Stimulated activated CD4-positive, alpha-beta T cell treated with anti-CD3 and anti-CD28 coated beads, Interleukin-1b, Interleukin-23, amount 100 ng/mL, for 4 hours (primary cell): ENCODE measurements at places on chromosomes 2 and 18.

DNA sequence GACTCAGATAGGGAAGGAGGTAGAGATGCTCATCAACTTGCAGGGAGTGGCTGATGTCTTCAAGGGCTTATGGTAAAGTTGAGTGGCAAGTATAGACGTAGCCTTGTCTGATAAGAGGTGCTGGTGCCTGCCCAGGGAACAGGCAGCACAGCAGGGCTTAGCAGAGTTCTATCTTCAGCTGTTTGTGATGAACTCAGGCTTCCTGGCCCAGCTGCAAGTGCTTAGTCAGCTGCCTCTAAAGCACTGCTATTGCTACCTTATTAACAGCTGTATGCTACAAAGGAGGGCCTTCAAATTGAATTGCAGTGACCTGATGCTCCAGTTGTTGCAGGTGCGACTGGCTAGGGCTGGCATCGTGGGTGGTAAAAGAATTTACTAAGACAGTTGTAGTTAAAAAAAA is 82.1 kb downstream of the TSN start:
- no peak for DNase-seq

GRCh38 chr2:115165529-115166109 is 723.2 kb downstream of the DPP10 start:
- DNase-seq = no peak

DNA sequence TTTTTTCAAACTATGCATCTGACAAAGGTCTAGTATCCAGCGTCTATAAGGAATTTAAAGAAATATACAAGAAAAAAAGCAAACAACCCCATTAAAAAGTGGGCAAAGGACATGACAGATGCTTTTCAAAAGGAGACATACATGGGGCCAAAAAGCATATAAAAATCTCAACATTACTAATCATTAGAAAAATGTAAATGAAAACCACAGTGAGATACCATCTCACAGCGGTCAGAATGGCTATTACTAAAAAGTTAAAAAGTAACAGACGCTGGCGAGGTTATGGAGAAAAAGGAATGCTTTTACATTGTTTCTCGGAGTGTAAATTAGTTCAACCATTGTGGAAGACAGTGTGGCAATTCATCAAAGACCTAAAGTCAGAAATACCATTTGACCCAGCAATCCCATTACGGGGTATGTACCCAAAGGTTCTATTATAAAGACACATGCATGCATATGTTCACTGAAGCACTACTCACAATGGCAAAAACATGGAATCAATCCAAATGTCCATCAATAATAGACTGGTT is 643.1 kb upstream of the LRRTM1 start:
- DNase-seq = no peak

DNA sequence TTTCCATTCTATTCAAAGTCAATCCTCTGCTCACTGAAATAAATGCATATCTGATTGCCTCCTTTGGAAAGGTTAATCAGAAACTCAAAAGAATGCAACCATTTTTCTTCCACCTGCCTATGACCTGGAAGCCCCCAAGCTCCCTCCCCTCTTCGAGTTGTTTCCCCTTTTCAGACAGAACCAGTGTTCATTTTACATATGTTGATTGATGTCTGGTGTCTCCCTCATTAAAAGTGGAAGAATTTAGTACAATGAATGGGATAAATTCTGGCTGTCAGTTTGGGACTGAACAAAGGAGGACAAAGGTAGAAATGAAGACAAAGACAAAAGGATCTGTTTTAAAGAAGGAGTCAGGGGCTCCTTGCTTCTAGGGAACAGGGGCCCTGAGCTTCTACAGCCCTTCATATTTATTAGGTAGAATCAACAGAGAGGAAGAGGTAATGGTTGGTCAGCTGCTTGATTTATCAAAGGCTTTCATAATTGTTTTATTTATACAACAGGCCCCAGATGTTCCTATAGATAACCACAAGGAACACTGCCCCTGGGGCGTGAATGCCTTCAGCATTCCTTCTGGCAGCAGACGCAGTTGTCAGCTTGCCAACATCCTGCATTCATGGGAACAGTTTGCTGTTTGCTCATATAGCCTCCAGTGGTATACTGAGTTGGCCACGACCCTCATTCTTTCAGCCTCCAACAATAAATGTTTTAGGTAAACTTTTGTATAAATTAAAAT is 949.8 kb upstream of the LRATD1 start:
- DNase-seq = no peak

GRCh38 chr2:222864296-222864695 is 3.5 kb downstream of the ACSL3 start:
- DNase-seq = no peak

- peak; percentile 14 for DNase-seq
These were observed 41.8 kb downstream of the TGFBRAP1 start for GRCh38 chr2:105287692-105288091.

- no peak for DNase-seq
These were observed 301.4 kb downstream of the TSN start for GRCh38 chr2:122056853-122057252.

GRCh38 chr2:55112229-55113031 is 62.2 kb upstream of the RTN4 start:
- no peak for DNase-seq

DNA sequence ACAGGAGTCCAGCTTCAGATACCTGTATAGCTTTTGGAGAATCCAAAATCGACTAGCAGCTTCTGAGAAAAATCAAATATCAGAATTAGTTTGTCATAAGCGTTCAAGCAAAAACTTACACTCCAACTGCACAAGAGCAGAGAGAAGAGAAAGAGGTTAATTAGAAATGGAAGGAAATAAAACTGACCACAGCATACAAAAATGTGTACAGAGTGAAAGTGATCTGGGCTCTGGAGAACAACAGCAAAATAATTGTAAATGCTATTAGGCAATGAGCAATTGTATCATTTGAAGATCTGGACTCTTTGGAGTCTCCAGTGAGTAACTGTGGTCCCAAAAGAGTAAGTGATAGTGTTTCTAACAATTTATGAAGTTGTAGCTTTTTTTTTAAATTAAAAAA is 867.3 kb downstream of the TRIB2 start:
- no peak for DNase-seq

- no peak for DNase-seq
These were observed 140.1 kb downstream of the MAIP1 start for GRCh38 chr2:200095436-200095835.

DNA sequence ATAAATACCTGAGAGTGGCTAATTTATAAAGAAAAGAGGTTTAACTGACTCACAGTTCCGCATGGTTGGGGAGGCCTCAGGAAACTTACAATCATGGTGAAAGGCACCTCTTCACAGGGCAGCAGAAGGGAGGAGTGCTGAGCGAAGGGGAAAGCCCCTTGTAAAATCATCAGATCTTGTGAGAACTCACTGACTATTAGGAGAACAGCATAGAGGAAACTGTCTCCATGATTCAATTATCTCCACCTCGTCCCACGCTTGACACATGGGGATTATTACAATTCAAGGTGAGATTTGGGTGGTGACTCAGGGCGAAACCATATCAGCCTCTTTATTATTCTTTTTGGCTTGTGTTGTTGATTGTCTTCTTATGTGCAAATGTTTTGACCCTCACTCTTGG is 76.2 kb downstream of the WDR7 start:
- DNase-seq = no peak

DNA sequence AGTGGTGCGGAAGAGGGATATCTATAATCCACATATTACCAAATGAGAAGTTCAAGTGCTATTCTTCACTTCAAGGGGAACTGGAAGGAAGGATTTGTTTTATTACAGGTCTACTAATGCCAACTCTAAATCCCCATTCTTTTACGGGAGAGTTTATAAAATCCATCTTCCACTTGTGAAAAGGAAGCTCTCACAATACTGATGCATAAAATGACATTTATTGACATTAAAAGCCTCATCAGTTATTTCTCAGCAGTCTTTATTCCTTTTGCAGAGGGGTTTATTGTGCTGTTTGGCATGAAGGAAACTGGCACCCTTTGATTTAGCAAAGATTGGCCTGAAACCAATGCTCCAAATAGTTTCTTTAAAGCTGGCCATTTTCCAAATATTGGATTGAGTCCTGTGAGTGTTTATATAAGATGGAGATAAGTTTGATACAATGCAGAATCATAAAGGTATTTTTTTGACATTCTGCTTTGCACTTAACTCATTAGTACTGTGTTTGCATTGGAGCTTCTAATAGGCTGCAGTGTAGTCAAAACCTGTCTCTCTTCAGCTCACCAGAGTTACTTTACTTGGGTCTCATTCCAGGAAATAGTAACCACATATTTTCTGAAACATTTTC is 26.6 kb downstream of the LRP1B start:
- DNase-seq = no peak

DNA sequence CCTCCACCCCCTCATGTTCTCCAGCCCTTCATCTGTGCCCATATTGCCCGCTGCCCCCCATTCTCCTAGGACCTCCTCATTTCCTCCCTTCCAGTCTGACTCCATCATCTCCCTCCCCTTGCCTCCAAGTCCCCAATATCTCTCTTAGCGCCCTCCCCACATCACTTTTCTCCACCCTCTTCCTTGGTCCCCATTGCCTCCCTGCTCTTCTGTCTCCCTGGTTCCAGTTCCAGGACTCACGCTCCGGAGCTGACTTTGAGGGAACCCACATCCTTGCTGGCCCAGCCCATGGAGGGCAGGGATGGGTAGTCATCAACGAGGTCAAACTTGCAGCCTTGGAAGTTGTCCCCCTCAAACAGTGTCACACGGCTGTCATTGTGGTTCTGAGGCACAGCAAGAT is 2.6 kb downstream of the CRYBA2 start:
- DNase-seq = no peak

GRCh38 chr18:9814431-9814830 is 71.3 kb upstream of the TXNDC2 start:
- no peak for DNase-seq

DNA sequence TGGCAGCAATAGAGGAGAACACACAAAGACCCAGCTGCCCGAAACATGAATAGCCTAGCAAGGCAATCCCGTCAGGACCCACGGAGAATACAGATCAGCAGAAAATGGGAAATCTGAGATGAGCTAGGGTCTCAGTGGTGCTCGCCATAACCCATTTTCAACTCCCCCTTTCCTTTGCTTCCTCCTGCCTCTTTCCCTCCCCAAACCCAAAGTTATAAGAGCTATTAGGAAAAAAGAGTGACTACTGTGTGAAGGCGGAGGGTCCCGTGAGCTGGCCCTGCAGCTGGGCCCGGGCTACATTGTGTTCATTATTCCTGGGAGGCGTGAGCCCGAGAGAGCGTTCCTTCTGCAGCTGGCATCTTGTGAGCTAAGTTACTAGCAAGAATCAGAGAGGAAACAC is 118.4 kb downstream of the PID1 start:
- DNase-seq = no peak

GRCh38 chr2:239012936-239013677 is 165.2 kb downstream of the TWIST2 start:
- DNase-seq = no peak

DNA sequence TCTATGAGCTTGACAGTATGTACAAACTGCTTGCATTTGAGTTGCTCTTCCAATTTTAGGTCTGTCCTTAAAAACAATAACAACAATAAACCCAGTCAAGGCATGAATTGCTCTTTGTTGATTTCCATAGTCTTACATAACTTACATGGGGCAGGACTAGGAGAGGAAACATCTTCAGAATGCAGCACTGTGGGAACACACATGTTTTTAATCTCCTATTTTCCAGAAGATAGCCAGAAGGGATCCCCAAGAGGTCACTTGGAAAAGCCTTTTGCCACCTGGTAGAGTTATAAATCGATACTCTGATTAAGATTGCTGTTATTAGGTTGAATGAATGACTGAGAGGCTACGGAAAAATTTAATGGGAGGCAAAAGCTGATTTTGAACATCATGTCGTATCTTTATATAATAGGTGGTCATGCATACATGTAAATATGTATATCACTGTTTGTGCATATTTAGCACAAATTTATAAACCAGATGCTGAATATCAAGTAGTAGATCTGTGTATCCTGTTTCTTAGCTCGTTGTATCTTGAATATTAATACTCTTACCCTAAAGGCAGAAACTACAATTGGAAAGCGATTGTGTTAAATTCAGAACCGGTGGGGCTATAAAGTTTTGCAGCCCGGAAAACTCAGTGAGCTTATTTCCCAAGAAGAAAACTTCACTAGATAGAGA is 479.4 kb upstream of the TCF4 start:
- no peak for DNase-seq

- no peak for DNase-seq
These were observed 531.9 kb downstream of the IRS1 start for GRCh38 chr2:226267516-226268289.

- DNase-seq = no peak
These were observed 113.8 kb downstream of the CTAGE1 start for GRCh38 chr18:22303927-22304326.

DNA sequence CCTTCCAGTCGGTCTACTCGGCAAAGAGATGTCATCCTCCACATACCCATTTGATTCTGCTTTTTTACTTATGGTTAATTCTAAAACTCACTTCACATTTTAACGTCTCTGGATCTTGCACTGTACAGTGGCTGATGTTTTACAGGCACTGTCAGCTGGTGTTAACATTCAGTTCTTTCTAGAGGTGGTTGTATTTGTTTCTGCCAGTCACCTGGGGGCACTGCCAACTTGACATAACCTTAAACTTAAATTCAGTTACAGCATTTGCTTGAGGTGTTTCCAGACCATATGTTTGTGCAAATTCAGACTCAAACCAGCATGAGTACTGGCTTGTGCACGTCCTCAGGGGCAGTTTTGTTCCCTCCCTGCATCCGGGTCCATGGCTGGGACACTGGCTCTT is 5.3 kb upstream of the TMEM185B start:
- no peak for DNase-seq

GRCh38 chr2:27024188-27024587 is 8.6 kb upstream of the TMEM214 start:
- no peak for DNase-seq

DNA sequence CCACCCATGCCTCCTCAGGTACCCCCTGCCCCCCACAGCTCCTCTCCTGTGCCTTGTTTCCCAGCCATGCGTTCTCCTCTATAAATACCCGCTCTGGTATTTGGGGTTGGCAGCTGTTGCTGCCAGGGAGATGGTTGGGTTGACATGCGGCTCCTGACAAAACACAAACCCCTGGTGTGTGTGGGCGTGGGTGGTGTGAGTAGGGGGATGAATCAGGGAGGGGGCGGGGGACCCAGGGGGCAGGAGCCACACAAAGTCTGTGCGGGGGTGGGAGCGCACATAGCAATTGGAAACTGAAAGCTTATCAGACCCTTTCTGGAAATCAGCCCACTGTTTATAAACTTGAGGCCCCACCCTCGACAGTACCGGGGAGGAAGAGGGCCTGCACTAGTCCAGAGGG is 803 bp upstream of the DES start:
- DNase-seq = peak; percentile 36
